NCI-H460 (cell line): ENCODE measurements at places on chromosomes 3 and 15. TPM values are rescaled to one million over a fixed set of nuclear protein-coding genes. Genes with fewer than 3 reads are reported as not detected.

Gene TXNRD3
- 4.2 and 5.6 TPM in 2 replicates for total RNA-seq

Gene TUSC7
- not detected in 2 replicates for total RNA-seq

Gene ANKRD34C
- total RNA-seq: not detected in 2 replicates

DNA sequence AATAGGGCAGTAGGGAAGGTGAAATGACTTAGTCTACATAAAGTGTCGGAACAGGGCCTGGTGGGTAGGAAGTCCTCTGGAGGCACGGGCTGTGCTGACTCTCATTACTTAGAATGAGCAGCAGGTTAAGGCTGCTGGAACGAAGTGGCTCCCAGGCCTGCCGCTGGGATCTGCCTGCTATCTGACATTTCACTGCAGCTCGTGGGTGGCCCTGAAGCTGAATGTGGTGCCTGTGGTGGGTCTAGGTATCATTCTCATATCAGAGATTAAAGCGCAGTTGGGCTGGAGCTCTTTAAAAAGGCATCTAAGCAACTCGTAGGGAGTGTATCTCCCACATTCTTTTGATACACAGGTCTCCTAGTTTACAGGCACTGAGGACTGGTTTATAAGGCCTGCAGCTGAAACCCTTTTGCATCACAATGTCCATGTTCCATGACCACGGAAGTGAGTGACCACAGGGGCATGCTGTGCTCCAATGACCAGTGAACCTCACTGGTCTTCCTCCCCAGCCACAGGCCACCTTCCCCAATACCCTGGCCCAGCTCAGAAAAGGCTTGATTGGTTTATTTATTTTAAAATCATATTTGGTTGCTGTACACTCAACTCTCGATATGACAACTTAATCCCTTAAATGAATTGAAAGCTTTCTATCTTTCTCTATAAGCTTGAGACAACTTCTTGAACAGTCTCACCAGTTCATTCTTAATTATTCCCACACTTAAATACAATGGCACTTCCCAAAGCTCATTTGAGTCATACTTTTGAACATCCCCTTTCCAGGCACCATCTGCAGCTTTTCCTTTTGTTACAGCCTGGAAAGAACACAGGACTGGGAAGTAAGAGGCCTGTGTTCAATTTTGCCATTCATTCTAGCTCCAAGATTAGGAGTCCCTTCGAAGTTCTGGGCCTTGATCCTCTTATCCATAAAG lies 19.0 kb downstream of the ADAMTS9 start:
- DNase-seq: no peak

GRCh38 chr3:60839246-60839645 lies 412.0 kb downstream of the FHIT start:
- DNase-seq: no peak
